ENCODE measurements at places on chromosomes 2 and 18.

- peak; percentile 81 for DNase-seq
These were observed 617 bp downstream of the FOSL2 start for GRCh38 chr2:28393114-28393836.

GRCh38 chr2:147449323-147449991, 395.4 kb upstream of the ACVR2A start:
- DNase-seq: no peak

DNA sequence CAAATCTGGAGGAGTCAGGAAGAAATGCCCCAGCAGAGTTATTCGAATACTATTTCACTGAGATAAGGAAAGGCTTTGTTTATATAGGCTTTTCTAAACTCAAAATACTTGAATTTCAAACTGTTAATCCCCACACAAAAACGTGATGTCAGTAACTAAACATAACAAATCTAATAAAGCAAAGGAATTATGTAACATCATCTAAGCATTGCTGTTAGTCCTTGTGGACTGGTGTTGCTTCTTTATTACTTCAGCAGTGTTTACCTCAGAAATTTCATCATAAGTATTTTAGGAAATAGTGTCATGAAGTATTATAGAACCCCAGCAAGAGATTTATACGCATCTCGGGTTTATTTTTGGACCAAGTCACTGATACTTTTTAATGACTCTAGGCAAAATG, 19.7 kb upstream of the SANBR start:
- DNase-seq: no peak

- no peak for DNase-seq
These were observed 3.0 kb downstream of the CNNM4 start for GRCh38 chr2:96763511-96764252.

- no peak for DNase-seq
These were observed 46.4 kb downstream of the MTA3 start for GRCh38 chr2:42614838-42615237.

DNA sequence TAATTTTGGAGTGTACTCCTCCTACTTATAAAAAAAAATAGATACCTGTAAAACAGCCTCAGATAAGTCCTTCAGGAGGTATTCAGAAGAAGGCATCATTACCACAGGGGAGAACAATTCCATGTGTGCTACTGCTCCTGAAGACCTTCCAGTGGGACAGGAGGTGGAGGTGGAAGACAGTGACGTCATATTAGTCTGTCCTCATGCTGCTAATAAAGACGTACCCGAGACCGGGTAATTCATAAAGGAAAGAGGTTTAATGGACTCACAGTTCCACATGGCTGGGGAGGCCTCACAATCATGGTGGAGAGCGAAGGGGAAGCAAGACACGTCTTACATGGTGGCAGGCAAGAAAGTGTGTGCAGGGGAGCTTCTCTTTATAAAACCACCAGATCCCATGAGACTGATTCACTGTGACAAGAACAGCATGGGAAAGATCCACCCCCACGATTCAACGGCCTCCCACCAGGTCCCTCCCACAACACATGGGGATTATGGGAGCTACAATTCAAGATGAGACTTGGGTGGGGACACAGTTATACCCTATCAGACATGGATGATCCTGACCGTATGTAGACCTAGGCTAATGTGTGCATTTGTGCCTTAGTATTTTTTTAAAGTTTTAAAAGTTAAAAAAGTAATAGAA, 98.4 kb downstream of the NDUFA10 start:
- DNase-seq: peak; percentile 6

- no peak for DNase-seq
These were observed 42.9 kb downstream of the SPRED2 start for GRCh38 chr2:65389476-65389875.

DNA sequence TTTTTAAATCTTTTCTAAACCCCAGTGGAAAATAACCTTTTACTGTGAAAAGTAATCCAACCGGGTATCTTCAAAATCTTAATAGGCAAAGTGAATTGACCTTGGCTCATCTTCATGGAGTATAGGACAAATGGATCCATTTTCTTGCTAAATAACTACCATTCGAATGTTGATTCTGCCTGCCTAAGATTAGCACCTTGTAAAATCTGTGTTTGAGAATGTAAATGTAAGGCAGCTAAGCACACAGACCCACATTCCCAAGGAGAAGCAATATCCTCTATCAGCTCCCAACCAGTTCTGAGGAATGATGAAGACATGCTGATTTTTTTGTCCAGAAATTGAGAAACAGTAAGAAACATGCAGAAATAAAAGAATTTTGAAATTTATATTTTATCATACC, 509.8 kb upstream of the SMIM21 start:
- DNase-seq: no peak

GRCh38 chr2:64770781-64771334, 117.1 kb upstream of the SERTAD2 start:
- peak; percentile 55 for DNase-seq

DNA sequence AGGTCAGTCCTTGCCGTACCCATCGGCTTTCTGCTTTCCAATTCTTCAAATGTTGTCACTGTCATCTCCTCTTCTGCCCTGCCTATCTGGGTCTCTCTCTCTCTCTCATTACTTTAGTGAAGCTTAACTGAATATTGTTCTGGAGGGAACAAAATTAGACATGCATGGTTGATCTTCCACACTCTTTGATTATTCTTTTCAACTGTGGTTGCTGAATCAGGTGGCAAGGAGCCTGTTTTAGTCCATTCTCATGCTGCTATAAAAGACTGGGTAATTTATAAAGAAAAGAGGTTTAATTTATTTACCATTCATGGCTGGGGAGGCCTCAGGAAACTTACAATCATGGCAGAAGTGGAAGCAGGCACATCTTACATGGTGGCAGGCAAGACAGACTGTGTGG, 157.9 kb downstream of the ARL4C start:
- DNase-seq: no peak

- no peak for DNase-seq
These were observed 244.2 kb downstream of the KCNS3 start for GRCh38 chr2:18122544-18123210.

- no peak for DNase-seq
These were observed 214.8 kb upstream of the RAB6C start for GRCh38 chr2:129764376-129765325.

DNA sequence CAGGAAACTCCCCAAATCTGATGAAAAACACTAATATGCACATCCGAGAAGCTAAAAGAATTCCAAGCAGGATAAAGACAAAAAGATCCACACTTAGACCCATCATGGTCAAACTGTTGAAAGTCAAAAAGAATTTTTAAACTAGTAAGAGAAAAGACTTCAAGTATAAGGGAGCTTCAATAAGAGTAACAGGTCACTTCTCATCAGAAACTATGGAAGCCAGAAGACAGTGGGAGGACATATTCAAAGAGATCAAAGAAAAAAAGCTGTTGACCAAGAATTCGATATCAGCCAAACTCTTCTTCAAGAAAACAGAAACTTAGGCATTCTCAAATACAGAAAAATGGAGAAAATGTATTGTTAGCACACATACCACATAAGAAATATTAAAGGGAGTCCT, 50.4 kb downstream of the ZC3H8 start:
- no peak for DNase-seq

DNA sequence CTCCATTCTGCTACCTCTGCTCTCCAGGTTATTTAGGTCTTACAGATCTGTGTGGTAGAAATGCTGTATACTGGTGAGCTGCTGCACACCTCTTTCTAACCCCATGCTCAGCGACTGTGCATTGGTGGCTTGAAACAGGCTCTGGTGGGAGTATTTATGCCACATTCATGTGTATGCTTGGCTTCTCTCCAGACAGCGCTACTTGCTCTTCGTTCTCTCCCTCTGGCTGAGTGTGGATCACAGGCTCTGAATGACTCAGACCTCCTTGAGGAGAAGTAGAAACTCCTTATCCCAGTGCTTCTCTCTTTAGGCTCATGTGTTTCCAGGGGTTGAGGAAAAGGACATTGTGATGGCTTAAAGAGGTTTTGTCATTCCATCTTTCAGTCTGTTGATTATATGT, 54.9 kb downstream of the FHOD3 start:
- DNase-seq: no peak

DNA sequence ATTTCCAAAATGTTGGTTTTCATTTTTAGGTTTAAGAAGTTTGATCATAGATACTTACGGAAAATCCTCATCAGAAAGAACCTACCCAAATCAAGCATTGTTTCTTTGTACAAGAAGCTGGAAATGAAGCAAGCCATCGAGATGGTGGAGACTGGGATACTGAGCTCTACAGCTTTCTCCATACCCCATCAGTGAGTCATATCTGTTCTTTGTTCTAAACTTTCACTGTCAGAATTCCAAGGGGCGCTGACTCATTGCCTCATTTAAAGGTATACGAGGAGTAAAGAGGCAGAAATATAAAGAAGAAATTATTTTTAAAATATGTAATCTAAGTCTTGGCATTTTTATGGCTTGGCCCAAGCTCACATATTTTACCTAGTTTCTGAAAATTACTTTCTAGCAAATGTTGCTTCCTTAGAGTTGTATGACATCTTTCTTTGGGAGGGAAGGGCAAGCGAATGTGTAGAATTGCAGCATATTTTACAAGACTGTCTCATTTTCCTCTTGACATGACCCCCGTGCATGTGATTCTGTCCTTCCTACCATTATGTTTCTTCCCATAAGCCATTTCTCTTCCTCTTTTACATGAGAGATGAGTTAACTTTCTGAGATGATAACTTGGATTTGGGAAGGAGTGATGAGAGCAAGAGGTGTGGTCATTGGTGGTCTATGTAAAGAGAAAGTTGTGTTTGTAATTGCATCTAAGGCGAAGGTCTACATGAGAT, 41.2 kb downstream of the SLC9A4 start:
- DNase-seq: no peak

GRCh38 chr2:3301001-3301400, 76.6 kb downstream of the EIPR1 start:
- DNase-seq: no peak

- DNase-seq: no peak
These were observed 11.6 kb downstream of the MAP3K20 start for GRCh38 chr2:173087214-173087581.

DNA sequence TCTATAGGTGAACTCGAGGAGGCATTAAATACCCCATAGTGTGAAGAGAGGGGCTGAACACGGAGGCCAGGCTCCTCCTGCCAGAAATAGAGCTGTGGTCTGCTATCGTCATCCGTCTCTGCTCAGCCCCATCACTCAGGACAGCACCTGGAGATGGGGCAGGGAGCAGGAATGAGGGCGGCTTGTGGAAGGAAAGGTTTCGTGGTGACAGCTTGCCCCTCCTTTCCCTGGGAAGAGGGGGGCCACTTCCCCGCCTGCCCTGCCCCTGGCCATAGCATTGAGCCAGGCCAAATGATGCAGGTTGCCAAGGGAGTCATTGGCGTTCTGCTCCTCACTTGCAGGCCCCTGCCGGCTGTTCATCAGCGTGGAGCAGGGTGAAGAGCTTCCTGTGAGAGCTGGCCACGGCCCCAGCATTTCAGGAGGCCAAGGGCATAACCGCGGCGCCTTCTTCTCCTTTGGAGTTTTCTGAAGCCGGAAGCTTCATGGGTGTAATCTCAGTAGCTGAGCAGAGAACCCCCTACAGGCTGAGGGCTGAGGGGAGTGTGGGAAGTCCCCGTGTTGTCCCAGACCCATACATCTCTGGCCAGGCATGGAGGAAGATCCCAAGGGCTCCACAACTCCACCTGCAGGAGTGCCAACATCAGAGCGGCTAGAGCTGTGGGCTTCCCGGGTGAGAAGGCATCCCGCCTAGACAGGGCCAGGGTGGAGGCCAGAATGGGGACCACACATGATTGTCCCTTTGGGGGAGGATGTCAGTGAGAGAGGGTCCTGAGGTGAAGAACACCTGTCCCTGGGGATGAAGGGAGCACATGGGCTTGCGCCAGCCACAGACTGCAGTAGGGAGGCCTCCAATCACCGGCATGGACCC, 112.5 kb upstream of the GLI2 start:
- DNase-seq: peak; percentile 18

DNA sequence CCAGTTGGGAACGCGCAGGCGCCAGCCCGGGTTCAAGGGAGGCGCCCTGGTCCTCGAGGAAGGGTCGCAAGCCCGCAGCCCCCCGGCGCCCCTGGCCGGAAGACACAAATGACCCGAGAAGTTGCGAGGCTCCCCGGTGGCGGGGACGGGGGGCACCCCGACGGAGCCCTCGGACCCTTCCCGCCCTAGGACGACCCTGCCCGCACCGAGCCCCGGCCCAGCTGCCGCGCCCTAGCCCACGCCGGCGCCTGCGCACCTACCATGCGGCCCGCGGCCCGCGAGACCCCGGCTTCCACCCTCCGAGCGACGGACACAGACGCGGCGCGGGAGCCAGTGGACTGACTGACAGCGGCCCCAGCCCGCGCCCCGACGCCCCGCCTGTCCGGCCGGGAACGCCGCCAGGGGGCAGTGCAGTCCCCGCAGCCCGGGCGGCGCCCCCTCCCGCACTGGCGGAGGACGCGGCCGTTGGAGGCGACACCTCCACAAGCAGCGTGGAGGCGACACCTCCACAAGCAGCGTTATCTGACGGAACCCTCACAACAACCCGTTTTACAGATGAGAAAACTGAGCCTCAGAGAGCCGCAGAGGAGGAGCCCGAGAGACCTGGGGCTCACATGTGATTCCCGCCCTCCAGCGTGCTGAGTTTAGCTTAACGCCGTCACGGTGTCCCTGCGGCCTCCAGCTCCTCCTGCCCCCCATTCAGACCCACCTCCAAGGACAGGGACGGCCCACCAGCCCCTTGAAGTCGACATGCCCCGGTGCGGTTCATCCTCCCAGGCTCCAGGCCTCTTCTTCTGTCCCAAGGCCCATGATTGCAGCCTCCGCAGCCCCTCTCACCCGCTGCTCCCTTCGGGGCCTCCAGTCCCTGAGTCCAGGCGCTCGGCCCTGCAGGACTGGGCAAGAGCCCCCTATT, at the start of gene NMUR1:
Gene NMUR1, minus strand, starts transcription at position 347 of the 913 bp plus-strand sequence. Its CDS starts 84 bp downstream, at position 263.
- peak; percentile 59 for DNase-seq

DNA sequence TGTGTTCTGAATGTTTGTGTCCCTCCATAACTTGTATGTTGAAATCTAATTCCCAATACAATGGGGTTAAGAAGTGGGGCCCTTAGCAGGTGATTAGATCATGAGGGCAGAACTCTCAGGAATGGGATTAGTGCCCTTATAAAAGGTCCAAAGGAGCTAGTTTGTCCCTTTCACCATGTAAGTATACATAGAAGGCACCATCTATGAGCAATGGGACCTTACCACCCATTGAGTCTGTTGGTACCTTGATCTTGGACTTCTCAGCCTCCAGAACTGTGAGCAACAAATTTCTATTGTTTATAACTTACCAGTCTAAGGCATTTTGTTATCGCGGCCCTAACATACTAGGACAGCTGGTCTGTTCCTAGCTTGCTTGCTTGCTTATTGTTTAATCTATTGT, 106.3 kb downstream of the MYCN start:
- DNase-seq: no peak

DNA sequence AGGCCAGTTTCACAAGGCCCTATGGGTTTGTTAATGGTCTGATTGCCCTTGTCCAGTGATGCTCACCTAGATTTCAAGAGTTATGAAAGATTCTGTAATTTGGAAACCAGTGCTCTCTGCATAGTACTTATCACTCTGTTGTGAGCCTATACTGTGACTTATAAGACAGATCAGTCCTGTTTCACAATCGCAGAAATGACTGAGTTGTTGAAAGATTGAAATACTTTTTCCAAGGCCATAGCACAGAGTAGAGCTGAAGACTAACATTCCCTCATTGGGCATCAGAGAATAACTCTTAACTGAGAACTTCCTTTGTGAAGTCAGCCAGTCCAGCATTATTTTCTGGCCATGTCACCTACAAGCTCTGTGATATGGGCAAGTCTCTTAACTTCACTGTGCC, 44.0 kb downstream of the CCDC85A start:
- no peak for DNase-seq

GRCh38 chr2:85324639-85325465, 2.9 kb downstream of the TGOLN2 start:
- DNase-seq: no peak
